ENCODE measurements at places on chromosomes 4 and X.

- no peak for DNase-seq
Measured at GRCh38 chr4:1375051-1375721, 28.2 kb downstream of the UVSSA start.

DNA sequence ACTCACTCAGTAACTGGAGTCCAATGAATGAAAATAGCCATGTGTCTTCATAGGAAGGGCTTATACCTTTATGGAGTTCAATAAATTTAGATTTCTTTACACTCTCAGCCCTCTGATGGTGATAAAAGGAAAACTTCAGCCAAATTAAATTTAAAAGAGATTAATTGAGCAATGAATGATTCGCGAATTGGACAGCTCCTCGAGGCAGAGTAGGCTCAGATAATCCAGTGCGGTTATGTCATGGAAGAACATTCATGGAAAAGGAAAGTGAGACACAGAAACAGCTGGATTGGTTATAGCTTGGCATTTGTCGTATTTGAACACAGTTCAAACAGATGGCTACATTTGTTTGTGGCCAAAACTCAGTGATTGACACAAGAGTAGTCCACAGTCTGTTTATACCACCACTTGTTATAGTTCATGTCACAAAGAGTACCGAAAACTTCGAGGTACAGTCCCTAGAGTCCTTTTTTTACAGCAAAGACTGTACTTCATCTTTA lies 54.6 kb upstream of the TACR3 start:
- no peak for DNase-seq

DNA sequence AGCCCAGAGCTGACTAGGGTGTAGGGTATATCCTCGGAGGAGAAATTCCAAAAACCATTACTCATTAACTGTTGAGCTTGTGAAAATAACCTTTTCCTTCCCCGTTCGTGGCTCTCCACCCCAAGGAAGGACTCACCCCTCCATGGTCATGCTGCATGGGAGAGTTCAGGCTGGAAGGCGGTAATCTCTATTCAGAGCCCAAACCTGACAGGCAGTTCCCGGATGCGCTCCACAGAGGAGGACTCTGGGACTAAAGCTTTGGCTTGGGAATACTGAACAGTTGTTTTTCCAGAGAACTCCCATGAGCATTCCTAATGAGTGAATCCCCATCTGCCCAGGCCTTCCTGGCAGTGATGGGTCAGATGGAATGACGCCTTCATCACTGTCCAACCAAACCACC lies 125.4 kb downstream of the BCOR start:
- DNase-seq = no peak

- DNase-seq = no peak
Measured at GRCh38 chr4:48673537-48673936, 106.5 kb downstream of the FRYL start.

- no peak for DNase-seq
Measured at GRCh38 chr4:183142571-183143550, 43.8 kb downstream of the WWC2 start.

- no peak for DNase-seq
Measured at GRCh38 chrX:77776659-77777058, 9.4 kb downstream of the ATRX start.

GRCh38 chrX:139691843-139692505 lies 16.0 kb downstream of the MCF2 start:
- no peak for DNase-seq

GRCh38 chr4:188160406-188160805 lies 21.2 kb downstream of the TRIML1 start:
- no peak for DNase-seq

GRCh38 chr4:140690093-140690492 lies 66.1 kb downstream of the TBC1D9 start:
- DNase-seq = no peak

DNA sequence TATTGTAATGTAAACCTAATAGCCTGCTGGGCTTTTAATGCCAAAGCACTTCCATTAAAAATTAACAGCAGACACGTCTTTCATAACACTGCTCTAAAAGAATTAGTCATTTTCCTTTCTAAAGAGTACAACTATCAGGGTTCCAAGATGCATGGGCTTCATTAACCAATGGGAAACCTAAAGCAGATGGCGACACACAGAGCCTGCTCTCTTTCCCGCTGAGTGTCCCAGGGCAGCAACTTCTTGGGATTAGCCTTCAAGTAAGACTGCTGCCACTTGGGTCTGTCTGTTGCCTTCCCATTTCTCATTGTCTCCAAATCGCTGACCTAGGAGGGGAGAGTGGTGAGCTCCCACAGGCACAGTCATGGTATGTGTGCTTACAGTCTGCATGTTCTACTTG lies 14.0 kb upstream of the PHKA2 start:
- no peak for DNase-seq

DNA sequence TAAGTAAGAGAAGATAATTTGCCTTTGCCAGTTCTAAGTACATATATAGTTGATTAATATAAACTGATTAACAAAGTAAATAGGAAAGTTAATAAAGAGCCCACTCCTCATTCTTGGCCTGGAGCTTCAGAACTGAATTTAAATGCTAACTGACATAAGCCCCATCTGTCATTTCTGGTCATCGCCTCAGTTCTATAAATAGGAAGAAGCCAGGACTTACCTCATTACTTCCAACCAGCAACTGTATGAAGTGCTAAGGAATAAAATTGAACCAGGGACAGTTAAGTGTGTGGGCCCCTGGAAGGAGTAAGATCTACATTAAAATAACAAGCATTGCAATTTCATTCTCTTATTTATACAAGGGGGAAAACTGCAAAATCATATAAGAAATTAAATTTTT lies 52.0 kb upstream of the PDLIM5 start:
- DNase-seq = no peak

DNA sequence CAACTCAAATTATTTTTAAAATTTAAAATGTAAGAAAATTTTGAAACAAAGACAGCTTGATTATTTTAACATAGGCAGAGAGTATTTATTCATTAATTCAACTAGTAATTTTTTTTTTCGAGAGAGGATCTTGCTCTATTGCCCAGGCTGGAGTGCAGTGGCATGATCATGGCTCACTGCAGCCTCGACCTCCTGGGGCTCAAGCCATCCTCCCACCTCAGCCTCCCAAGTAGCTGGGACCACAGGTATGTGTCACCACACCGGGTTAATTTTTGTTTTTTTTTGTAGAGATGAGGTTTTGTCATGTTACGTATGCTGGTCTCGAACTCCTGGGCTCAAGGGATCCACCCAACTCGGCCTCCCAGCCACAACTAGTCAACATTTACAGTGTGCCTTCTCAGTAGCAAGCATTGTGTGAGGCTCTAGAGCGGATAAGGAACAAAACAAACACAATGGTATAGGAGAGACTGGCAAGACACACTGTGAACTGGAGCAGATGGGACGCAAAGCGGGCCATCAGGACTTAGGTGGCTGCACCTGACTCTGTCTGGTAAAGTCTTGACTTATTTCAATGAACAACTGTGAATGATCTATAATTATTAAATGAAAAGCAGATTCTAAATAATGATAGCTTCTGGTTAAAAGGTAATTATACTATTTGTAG lies 21.6 kb downstream of the SETD7 start:
- peak; percentile 50 for DNase-seq

DNA sequence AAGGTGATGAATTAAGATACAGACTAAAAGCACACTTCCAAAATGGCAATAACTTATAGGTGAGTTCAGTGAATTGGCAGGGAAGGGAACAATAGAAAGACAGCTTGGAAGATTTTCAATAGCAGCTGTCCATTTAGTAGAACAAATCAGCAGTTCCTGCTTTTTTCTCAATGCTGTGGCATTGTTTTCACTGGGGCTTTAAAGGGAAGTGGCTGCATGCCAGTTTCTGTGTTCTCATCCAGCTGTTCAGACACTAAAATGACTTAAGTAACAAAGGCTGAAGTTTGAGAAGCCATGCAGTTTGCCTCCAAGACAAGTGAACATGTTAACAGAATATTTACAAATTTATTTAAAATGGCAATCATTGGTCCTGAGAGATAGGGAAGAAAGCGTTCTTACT lies 291.9 kb downstream of the FAM47A start:
- no peak for DNase-seq

DNA sequence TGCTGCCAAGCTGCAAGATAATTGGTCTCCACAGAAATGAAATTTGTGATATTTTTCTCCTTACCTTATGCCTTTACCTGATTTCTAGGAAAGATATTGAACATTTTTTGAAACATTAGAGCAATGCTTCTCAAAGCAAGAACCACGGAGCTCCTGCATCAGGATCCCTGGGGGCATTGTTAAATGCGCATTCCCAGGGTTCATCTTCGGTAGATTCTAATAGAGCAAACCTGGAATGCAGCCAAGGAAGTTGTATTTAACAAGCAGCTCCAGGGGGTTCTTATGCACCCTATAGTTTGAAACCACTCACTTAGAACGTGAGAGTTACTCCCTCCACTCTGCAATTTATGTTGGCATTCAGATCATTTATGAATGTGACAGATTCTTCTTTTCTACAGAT lies 126.2 kb downstream of the SLC39A8 start:
- peak; percentile 5 for DNase-seq

Data from NCI-H1417 treated with DMSO at 0.1 percent for 48 hours (cell line).